ENCODE measurements at places on chromosomes 2 and 18.

DNA sequence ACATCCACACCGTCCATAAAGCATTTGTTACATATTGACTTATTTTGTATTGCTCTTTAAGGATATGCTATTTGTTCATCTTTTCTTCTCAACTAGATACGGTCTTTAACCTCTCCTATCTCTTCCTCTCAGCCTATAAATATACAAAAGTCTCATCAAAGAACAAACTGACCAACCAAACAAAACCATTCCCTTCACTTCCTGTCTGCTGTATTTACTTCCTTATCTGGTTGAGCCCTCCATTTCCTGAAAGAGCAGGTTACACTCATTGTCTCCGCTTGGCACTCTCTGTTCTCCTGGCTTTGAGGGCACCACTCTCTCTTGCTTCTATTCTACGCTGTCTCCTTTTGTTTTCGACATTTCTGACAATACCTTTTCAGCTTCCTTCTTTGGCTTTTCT, 431.9 kb upstream of the TCF4 start:
- H3K27ac ChIP-seq = no peak overlapping the region
- no peaks in the 10 kb centered on the region for H3K36me3 ChIP-seq
- H3K27me3 ChIP-seq = no peaks in the 10 kb centered on the region
- no peaks in the 10 kb centered on the region for H3K4me1 ChIP-seq

DNA sequence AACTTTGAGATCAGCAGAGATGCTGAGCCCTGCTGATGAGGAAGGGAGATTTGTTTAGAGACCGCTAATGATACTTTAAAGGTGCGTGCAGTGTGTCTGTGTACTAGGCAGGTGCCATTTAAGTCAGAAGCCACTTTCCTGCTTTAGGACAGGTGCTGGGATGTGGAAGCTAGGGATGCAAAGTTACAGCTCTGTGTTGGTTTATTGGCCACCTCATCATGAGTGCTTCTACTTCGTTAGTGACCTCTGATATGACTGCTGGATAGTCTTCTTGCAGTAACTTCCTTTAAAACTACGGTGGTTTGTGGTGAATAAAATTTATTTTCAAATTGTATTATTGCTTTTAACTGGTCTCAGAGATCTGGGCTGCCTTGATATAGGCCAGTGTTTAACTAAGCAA, 44.1 kb downstream of the FMNL2 start:
- H3K4me1 ChIP-seq = no peaks in the 10 kb centered on the region
- no peak for DNase-seq
- no peak overlapping the region for H3K27ac ChIP-seq
- no peaks in the 10 kb centered on the region for H3K36me3 ChIP-seq
- no peaks in the 10 kb centered on the region for H3K27me3 ChIP-seq

DNA sequence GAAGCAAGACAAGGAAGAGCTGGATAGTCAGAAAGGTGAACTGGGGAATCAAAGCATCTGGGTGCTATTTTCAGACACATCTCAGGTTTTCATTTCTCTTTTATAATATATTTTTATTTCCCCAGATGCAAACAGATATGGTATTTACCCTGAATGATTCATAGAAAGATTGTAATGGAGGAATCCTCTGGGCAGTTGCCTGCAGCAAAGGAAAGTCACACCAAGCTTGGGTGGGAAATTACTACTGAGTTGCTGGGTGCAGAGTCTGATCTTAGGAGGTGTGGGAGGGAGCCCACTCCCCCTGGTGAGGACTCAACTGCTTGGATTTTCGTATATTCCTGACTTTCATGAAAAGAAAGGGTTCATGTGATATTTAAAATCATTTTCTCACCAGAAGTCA, 2.1 kb downstream of the EFR3B start:
- H3K27ac ChIP-seq = no peak overlapping the region
- no peak overlapping the region for H3K4me3 ChIP-seq
- no peaks in the 10 kb centered on the region for H3K36me3 ChIP-seq
- H3K27me3 ChIP-seq = peaks cover 2% of the 10 kb centered on the region
- DNase-seq = no peak

DNA sequence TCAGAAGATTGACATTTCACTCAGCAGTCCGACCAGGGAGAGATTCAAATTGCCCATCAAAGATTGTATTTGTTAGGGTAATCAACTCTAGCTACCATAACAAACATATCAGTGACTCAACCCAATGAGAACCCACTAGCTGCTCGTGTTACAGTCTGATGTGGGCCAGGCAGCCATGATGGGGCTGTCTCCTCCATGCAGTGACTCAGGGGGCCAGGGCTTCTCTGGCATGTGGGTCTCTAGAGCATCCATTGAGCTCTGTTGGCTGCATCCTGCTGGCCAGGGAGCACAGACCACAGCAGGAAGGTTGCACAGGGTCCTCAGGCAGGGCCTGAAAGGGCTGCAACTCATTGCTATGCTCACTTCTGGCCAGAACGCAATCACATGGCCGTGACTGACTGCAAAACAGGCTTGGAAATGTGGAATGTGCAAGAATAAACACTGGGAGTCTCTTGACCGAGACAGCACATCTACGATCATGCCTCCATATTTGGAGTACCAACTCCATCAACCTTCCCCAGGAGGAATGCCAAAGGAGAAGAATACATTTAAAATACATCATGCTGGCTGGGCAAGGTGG, 216.8 kb downstream of the EIPR1 start:
- H3K4me1 ChIP-seq = no peaks in the 10 kb centered on the region
- no peak overlapping the region for H3K27ac ChIP-seq
- H3K27me3 ChIP-seq = no peaks in the 10 kb centered on the region

GRCh38 chr2:5070257-5070656, 621.9 kb upstream of the SOX11 start:
- H3K27me3 ChIP-seq = no peaks in the 10 kb centered on the region
- H3K4me3 ChIP-seq = no peak overlapping the region
- no peak overlapping the region for H3K27ac ChIP-seq
- H3K4me1 ChIP-seq = no peaks in the 10 kb centered on the region
- no peaks in the 10 kb centered on the region for H3K36me3 ChIP-seq

Measured in T-cell (primary cell).